ENCODE measurements at places on chromosomes 3 and 15.

GRCh38 chr3:128484404-128485281 is 8.4 kb downstream of the GATA2 start:
- no peak for DNase-seq

- peak; percentile 47 for DNase-seq
These were observed 452 bp downstream of the TMEM158 start for GRCh38 chr3:45225465-45226205.

DNA sequence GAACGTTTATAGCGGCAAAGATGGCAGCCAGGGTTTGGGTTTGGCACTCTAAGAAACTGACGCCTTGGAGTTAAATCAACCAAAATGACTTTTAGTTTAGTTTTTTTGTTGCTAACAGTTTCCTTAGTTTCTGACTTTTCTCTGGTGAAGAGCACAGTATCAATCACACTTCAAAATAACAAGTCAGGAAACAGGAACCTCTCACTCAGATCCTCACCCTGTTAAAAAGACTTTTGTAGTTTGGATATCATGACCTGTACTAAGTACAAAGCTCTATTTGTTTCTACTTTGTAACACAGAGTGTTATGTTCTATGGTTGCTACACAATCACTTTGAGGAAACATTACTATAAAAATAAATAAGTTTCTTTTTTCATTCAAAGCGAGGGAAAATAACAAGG is 51.1 kb downstream of the ATP10A start:
- DNase-seq = no peak

GRCh38 chr15:41968701-41969100 is 3.7 kb downstream of the EHD4 start:
- no peak for DNase-seq

- no peak for DNase-seq
These were observed 50.1 kb downstream of the NR1I2 start for GRCh38 chr3:119831941-119832371.

GRCh38 chr15:91967935-91968606 is 114.6 kb downstream of the SLCO3A1 start:
- no peak for DNase-seq

GRCh38 chr3:34107669-34108068 is 309.2 kb downstream of the PDCD6IP start:
- DNase-seq = no peak

- DNase-seq = no peak
These were observed 49.3 kb downstream of the CPEB1 start for GRCh38 chr15:82597815-82598214.

DNA sequence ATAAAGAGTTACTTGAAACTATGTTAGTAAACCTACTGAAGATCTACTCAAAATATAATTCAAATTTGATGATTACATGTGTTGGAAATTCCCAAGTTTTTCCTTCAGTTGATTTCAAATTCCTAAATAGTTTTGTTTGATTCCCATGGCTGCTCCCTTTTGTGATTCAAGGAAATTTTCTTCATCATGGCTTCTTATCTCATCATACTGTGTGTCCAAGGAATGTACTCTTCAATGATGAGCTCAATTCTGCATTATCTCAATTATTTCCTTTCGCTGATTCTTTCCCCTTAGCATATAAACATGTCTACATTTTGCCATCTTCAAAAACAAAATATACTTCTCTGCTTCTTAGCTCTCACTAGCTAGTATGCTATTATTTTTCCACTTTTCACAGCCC is 460.4 kb upstream of the NAALADL2 start:
- DNase-seq = no peak

DNA sequence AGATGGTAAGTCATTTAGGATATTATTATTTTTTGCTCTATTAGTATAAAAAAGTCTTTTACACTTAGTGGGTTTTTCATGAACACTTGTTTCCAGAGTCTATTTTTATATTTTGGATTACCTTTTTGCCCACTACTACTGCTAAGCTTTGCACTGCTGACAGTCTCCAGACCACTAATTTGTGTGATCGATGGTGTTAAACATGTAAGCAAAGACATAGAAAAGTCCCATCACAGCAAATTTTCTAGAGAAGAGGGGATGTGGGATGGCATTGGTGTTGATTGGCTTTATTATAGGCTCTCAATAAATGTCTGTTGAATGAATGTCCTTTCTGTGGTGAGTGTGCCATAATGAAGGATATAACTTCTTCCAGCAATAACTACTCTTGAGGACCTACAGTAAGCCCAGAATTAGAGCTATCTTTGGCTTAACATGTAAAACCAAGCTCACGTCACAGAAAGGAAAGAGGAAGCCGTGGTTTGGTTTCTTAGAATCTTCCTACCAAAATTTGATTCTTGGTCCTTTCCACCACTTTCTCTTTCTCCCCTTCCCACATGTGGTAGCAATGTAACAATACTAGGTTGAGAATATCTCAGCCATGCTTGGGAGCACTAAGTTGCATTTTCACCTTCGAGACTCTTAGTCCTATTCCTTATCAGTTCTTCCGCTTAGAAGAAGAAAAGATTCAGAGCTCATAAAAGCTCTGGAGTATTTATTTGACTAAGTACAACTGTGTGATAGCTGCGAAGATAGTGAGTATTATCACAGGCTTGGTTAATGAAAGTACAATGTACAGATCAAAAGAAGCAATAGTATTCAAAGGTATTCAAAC is 90.6 kb upstream of the UMPS start:
- no peak for DNase-seq

- DNase-seq = no peak
These were observed 346.0 kb downstream of the NLGN1 start for GRCh38 chr3:173743516-173743915.

DNA sequence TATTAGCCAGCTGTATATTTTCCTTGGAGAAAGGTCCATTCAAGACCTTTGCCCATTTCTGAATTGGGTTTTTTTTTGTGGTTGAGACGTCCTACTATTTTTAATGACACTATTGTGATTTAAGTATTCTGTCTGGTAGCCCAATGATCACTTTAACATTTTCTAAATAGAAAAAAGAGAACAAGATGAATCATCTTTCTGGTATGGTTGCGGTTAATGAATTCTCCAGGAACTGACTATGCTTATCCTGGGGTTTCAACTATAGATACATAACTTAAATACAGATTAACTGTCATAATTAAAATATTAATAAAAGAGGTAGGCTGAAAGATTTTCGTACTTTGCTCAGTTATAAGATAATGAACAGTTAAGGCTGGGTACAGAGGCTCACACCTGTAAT is 51.9 kb downstream of the PBRM1 start:
- no peak for DNase-seq

- no peak for DNase-seq
These were observed 20.5 kb downstream of the FGD5 start for GRCh38 chr3:14839236-14839635.

DNA sequence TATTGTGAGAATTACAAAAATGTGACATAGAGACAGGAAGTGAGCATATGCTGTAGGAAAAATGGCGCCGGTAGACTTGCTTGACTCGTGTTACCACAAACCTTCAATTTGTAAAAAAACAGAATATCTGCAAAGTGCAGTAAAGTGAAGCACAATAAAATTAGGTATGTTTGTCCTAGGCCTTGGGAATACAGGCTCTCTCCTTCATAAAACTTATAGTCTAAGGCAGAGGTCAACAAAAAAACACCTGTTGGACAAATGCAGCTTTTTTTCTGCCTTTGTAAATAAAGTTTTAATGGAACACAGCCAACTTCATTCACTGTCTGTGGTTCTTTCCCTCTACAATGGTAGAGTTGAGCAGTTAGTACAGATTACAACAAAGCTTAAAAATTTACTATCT is 216.8 kb upstream of the SATB1 start:
- DNase-seq = no peak

GRCh38 chr3:190614226-190615059 is 100.6 kb downstream of the IL1RAP start:
- DNase-seq = no peak

DNA sequence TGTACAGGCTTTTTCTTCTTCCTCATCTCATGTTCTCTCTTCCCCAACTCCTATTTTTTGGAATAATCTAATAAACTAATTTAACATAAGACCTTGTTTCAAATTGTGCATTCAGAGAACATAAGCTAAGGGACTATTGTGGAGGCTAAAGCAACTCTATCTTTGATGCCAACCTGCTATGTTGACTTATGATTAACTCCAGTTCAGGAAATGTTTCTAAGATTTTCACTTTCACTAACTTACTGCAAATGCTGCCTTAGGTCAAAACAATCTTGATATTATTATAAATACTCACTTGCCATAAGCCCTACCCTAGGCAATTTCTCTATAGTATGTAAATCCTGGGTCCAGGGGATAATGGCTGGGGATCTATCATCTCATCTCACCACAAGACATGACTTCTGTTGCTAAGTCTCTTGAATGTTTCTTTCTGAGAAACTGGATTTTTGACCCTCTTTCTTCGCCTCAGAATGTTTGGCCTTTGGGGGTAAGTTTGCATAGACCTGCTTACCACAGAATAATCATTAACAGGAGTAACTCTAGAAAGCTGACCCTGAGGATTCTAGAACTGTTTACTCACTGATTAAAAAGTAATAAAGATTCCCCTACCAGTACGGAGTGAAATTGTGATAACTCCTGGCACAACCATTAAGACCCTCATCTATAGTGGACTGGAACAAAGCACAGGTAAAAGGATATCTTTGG is 768.1 kb downstream of the GBE1 start:
- DNase-seq = no peak

DNA sequence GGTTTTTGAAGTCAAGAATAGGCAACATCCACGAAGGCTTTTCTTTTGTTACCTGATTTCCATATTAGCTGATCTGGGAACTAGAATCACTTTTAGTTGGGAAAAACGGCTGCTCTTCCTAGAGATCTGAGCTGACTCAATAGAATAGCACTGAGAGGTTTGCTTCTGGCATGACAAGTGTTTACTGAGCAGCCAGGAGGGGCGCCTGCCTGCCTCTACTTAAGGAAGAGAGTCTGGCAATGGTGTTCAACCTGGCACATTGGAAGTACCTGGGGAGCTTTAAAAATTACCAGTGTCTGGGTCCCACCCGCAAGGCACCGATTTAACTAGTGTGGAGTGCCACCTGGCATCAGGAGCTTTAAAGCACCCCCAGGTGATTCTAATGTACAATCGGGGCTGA is 34.4 kb downstream of the FAM43A start:
- DNase-seq = no peak

GRCh38 chr3:142849148-142849547 is 39.7 kb downstream of the PCOLCE2 start:
- no peak for DNase-seq

DNA sequence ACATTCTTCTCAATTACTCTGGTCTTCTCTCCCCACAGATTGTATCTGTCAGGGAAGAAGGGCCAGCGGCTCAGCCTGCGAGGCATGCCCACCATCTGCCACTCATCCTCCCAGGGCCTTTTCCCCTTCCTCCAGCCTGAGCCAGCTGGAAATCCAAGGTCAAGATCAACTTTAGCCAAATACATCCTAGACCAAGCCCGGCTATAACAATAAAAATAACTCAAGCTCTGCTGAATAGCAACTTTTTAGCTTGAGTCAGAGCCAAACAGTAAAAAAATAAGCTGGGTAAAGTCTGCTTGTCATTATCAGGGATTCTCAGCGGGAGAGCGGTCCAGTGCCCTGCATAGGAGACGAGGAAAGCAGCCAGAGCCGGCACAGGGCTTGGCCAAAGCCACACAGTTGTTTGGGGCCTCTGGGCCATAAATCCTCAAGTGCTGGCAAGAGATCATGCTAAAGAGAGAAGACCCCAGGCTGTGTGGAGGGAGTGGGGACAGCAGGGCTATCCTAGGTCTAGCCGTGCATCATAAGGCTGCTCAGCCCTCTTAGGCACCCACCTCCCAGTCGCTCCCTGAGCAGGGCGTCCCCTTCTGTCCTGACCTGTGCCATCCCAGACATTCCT is 76.2 kb upstream of the HERC1 start:
- DNase-seq = no peak

GRCh38 chr3:42116466-42116865 is 25.3 kb downstream of the TRAK1 start:
- no peak for DNase-seq

- no peak for DNase-seq
These were observed 3.3 kb downstream of the AMIGO3 start for GRCh38 chr3:49716169-49716568.

- DNase-seq = no peak
These were observed 63.9 kb downstream of the BOC start for GRCh38 chr3:113275258-113275556.

DNA sequence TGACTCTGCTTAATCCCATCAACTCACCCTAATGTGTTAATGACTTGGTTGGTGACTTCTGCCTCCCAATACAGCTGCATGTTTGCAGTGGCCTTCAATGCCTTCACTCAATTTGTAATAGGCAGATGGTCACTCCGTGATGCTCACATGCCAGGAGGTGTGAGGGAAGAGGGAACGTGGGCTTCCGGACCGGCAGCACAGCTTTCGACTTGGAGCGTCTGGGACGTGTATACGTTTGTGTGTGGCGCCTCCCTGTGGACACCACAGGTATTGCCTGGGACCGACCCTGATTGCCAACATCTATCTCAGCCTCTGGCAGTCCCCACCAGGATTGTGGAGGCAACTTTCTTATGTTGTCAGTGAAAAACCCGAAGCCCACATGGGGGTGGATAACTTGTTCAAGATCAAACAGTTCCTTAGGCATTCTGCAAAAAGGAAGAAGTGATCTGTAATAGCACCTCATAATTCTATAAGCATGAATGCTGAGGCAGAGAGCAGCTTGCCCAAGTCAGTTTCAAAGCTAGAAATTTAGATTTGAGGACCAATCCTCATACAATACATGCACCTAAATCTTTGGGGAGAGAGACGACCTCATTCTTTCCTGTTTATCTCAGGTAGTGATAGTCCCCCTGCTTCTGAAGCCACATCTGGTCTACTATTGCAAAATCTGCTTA is 16.9 kb downstream of the MRPL46 start:
- peak; percentile 93 for DNase-seq

DNA sequence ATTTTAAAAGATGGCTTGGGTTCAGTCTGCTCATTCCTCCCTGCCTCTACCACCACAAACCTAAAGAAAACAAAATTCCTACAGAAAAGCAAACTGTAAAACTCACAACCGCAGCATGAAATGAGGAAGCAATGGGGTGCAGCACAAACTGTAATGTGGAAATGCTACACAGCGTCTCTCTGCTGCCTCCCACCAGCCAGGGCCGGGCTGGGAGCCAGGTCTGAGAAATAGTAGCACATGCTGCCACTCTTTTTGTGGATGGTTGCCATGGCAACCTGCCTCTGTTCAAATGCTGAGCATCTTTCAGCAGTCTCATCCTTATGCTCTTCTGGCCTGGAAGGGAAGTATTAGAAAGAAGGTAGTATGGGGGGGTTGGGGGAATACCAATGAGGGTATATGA is 55.4 kb downstream of the EOMES start:
- peak; percentile 61 for DNase-seq

- DNase-seq = no peak
These were observed 576.3 kb upstream of the NECTIN3 start for GRCh38 chr3:110495201-110495927.

DNA sequence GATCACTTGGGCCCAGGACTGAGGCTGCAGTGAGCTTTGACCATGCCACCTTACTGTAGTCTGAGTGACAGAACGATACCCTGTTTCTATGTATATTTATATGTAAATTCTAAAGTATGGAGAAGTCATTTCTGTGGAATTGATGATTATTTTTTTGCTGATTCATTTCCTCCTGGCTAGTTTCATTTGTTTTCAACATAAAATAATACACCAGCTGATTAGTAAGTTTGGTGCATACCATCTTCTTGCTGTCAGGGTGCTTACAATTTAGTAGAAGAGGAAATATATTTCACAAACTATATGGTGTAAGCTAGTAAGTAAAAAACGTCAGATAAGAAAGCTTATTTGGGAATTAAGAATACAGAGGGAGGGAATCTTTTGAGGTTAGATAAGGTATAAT is 36.0 kb downstream of the SLC25A26 start:
- no peak for DNase-seq

- DNase-seq = no peak
These were observed 212.8 kb downstream of the TBC1D5 start for GRCh38 chr3:17529677-17530076.
